ENCODE measurements at places on chromosomes 7 and 10.

GRCh38 chr10:122568551-122568950 lies 8.0 kb downstream of the DMBT1 start:
- DNase-seq = no peak

DNA sequence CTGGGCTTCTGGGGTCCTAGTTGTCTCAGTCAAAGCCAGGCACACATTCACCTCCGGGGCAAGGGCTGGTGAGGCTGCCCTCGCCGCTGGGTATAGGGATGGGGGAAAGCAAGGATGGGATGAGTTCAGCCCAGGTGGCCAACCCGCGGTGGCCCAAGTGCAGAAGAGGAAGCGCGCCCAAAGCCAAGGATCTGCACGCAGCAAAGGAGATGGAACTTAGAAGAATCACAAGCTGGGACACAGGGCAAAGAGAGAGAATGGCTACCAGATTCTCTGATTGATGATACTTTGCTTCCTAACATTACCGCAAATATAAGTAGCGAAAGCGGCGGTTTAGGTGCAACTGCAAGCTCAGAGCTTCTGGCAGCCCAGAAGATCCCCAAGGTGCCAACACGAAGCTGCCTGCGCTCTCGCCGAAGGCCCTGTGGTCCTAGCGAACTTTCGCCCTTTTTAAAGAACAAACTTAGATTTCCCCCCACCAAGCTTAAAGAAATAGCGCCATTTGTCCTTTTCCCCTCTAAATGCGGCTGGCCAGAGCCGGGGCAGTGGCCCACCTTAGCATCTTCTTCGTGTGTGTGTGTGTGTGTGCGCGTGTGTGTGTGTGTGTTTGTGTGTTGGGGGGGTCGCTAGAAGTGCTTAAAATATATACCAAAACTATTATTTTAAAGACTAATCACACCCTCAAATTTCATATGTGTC lies 927 bp upstream of the MKX start:
- DNase-seq = no peak

DNA sequence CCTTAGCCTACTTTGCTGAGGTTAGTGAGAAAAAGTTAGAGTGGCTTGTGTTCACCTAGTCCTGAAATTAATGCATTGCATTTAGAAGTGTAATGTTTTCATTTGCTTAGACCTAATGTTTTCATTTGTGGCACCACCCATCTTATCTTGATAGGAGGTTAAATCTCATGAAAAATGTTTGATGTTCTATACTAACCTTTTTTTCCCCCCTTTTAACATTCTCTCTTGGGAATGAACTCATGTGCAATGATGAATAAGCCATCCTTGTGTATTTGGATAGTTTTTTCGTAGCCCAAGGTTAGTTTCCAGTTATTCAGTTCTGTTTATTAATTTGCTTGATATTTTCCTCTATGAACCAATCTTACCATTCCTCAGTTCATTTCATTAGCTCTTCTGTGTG lies 2.8 kb downstream of the FHIP2A start:
- no peak for DNase-seq

- DNase-seq = no peak
Observed at GRCh38 chr10:42827201-42827600, 44.6 kb downstream of the BMS1 start.

- DNase-seq = no peak
Observed at GRCh38 chr10:7666253-7667023, at the start of gene ITIH5. ITIH5 (minus strand) TSS chr10:7666966; CDS start chr10:7666892, 74 bp downstream.

DNA sequence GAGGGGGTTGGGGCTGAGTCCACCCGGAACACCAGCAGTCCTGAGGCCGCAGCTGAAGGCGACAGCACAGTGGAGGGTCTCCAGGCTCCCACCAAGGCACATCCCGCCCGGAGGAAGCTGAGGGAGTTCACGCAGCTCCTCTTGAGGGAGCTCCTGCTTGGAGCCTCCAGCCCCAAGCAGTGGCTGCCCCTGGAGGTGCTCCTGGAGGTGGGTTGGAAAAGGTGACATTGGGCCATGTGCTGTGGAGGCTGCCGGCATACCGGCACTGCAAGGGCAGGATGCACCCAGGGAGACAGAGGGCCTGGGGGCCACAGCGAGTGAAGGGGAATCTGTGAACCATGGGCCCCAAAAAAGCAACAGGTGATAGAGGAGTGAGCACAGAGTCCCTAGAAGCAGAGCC lies 119.4 kb downstream of the LRRC18 start:
- DNase-seq = no peak

DNA sequence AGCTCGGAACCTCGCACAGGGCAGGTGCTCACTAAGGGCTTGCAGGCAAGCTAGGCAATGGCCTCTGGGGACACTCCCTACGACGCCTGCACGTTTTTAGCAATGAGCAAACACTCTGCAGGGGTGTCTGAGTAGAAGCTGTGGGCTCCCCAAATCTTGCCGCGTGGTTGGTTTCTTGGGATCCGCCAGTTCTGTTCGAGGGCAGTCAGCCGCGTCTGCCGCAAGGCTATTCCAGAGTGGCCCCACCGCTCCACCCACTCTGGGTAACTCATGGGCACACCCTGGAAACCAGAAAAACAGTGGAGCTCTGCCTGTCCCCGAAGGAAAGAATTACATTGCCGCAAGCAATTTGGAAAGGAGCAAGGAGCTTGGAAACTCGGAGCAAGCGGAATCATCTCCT lies 189.3 kb upstream of the LYZL2 start:
- DNase-seq = no peak

- DNase-seq = no peak
Observed at GRCh38 chr10:85067955-85068354, 739.6 kb downstream of the CCSER2 start.

DNA sequence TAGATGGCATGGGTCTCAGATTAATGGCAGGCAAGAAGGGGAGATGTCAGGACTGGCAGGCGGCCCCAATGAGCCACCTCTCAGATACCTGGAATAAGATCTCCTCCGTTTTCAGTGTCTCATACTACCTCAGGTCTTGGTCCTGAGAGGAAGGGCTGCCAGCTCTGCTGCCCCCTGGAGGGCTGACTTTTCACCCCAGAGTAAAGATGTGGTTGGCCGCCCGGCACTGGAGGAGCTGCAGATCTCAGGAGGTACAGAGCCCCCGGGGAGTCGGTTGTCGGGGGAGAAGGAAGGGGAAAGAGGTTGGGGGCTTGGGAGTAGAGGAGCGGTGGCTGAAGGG lies 642 bp upstream of the COL13A1 start:
- DNase-seq = no peak

DNA sequence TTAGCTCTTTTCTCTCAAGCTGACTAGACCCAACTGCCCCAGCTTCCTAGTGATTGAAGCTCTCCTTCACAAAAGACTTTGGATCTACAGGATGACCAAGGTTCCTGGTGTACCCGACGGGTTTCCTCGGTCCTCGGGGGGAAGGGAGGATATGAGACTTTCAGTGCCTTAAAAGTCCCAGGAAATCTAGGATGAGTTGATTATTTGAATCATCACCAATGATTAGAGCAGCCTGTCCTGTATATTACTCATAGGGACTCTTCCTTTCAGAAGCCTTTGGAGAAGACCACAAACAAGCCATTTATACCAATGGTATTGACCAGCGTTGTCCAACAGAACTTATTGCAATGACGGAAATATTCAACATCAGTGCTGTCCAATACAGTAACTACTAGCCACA lies 6.1 kb upstream of the ACTA2 start:
- DNase-seq = no peak

DNA sequence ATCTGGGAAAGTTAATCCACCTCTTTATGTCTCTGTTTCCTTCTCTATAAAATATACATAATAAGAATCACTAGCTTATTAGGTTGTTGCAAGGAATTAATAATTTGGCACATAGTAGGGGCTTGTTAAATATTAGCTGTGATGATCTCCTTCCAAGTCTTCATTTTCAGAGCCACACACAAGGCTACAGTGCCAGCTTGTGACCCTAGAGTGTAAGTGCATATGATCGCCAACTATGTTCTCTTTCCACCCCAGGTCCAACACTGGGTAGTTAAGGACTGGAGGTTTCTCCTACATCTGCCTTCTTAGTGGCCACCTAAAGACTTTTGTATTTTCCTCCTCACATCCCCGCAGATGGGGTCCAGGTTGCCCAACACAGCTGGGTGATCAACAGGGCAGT lies 17.9 kb upstream of the ACSM6 start:
- DNase-seq = no peak

DNA sequence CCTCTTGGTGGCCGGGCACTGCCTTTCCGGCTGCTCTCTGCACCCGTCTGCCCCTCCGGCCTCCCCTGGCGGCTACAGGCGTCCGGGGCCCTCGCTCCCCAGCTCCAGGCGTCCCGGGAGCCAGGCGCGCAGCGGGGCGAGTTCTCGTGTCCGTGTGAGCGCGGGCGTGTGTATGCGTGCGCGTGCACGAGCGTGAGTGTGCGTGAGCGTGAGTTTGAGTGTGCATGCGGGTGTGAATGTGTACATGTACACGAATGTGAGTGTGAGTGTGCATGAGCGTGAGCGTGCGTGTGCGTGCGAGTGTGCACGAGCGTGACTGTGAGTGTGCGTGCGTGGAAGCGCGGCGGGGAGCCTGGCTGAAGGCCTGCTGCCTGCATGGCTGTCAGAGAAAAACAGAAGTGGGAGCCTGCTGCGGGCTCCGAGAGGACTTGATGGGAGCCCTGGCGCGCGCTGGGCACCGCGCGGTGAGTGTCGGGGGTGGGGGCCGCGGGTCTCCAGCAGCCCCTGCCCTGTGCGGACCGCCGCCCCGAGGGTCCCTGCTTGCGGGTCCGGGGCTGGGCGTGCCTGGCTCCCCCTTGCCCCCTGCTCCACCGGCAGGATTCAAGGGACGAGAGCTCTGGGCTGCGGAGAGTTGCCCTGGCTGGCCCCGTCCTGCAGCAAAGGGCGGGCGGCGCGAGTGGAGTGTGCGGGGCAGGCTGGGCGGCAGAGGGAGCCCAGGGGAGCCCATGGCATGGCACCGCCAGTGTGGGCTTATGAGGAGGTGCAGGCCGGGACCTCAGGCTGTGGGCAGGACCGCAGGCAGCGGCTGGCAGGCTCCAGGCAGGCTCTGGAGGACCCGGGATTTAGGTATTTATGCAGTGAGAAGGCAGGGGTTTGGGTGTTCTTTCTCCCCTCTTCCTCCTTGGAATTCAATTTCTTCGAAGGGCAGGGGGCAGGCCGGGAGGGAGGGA lies 75.8 kb upstream of the EN2 start:
- no peak for DNase-seq

DNA sequence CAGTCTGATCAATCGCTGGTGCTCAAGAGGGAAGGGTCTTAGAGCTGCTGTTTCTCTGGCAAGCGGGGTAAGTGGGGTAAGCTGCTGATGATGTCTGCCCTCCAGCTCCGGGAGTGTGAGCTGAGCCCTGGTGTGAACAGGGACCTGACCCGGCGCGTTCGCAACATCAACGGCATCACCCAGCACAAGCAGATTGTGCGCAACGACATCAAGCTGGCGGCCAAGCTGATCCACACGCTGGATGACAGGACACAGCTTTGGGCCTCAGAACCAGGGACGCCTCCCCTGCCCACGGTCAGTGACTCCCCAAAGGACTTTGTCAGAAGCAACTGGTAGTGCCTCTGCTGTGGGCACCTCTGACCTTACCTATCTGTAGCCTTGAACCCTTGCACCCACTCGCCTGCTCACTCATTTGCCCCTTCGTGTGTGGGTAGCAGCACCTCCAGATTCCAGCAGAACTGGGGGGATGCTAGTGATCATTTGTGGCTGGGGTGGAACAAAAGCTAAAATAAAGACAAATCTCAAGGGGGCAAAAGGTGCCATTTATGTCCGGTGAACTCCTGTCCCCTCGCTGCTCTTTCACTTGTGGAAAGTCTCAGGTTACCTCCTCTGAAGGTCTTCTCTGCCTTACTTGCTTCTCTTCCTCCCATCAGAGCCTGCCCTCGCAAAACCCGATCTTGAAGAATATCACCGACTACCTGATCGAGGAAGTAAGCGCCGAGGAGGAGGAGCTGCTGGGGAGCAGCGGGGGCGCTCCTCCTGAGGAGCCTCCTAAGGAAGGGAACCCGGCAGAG lies 3.2 kb downstream of the UFSP1 start:
- no peak for DNase-seq

GRCh38 chr7:86164827-86165226 lies 478.9 kb upstream of the GRM3 start:
- DNase-seq = no peak

GRCh38 chr7:71691538-71691937 lies 559.6 kb downstream of the GALNT17 start:
- no peak for DNase-seq

- no peak for DNase-seq
Observed at GRCh38 chr10:107546284-107546683, 381.8 kb upstream of the SORCS1 start.

DNA sequence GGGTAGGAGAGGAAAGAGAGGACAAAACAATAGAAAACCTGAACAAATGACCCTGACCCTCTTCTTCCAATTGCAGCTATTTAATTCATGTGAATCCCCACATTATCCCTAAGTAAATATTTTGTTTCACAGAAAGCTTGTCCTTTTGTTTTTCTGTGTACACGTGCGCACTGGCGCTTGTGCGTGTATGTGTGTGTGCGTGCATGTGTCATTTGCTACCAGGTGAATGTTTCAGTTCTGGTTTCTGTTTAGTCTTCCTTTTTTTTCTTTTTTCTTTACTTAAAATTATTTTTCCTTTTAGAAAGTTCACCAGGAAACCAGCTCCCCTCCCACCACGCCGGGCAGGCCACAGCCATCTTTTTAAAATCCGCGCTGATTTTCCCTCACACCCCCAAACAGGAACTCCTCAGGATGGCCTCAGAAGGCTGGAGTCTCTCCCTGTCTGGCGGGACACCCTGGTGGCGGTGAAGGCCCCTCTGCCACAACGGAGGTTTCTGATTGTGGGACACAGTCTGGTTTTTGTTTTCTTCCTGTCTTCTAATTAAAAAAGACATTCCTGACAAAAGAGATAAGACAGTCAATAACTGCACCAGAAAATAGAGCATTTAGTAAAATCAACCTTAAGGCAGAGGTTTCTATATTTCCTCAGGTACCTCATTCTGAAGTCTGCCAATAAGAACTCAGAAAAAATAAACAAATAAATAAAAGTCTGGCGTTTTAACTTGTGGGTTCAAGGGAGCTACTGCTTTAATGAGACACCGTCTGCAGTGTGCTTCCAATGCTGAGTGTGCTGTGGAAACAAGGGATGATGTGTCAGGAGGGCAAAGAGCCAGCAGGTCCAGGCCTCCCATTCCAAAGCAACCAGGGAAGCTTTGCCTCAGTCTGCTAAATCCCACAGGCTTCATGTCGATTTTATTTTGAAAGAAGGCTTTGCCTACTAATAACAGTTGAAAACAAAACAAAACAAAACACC lies 17.4 kb downstream of the IRF5 start:
- no peak for DNase-seq

- DNase-seq = no peak
Observed at GRCh38 chr10:85612833-85613232, 753.8 kb downstream of the GRID1 start.

GRCh38 chr10:59333701-59334100 lies 28.6 kb downstream of the FAM13C start:
- DNase-seq = no peak

DNA sequence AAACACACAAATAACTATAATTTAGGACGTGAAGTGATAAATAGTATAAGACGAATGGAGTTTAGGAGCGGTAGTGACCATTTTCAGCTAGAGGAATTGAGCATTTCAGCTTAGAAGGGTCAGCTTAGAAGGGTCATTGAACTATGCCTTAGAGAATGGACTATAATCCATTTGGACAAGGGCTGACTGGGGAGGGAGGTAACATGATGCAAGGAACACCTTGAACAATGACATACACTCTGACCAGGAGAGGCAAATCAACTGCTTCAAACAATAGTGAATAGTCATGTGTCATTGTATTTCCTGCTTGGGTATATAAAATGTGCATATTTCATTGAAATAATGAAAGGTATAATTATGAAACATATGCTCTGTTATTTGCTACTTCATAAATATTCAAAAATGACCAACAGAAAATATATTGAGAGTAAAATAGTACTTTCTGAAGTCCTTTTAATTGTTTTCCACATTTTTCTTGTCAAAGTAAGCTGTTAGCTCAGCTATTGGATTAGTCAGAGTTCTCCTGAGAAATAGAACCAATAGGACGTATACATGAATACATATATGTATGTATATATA lies 40.5 kb upstream of the WASL start:
- no peak for DNase-seq

All from activated naive CD4-positive, alpha-beta T cell (primary cell).